ENCODE measurements at places on chromosomes 7 and 10.

DNA sequence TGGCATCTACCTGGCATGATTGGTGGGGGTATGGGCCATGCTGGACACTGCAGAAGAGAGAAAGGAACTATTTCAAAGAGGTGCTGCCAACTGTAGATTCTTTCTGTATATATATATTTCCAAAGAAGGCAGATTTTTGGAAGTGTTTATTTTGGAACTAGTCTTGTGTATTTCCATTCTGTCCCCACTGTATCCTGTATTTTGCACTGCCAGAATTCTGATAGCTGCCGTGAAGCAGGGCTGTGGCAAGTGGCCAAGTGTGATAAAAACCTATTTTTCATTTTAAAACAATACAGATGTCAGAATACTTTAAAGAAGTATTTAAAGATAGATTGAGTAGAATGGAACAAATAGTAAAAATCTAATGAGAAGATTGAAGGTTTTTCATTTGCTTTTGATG is 17.1 kb downstream of the MCU start:
- no peak for DNase-seq

- peak; percentile 31 for DNase-seq
Observed at GRCh38 chr10:11401264-11402235, 209.9 kb downstream of the USP6NL start.

DNA sequence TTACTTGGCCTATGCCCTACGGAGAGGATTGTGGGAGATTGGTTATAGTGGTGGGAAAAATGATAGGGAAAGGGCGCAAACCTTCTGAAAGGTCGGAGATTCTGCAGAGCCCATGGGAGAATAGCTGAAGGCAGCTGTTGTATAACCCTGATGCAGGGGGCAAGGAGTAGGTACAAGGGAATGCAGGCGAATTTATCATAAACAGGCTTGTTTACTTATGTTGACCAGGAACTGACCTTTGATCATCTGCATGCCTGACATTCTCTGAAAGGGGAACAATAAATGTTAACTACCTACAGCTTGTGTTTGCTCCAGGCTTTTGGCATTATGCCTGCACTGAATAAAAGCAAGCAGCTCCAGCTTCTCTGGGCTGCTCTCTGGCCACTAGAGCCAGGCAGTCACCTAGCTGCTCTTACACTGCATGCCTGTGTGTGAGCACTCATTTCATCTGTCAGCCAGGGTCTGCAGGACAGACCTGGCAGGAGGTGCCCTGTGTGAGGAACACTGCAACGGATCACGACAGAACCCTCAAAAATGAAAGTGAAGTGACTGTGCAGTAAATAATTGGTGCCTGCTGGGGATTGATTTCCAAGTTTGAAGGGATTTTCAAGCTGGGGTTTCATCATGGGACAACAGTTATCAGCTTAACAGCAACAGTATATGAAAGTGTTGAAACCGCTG is 31.1 kb upstream of the ABCA13 start:
- no peak for DNase-seq

GRCh38 chr7:32298408-32299132 is 191.6 kb downstream of the LSM5 start:
- DNase-seq = no peak

DNA sequence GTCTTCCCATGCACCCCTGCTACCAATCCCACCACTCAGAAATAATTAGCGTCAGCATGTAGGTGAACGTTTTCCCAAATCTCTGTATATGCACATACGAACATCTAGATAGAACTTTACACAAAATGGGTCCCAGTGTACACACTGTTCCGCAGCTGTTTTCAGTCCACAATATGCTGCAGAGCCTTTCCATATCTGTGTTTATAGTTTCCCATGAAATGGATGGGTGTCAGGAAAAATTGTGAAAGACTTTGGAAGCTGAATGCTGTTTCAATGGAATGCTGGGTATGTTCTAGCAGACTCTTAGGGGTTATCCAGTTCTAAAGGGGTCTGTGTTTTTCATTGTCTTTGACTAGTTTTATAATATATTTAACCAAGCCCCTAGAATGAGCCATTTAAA is 13.8 kb downstream of the GRK5 start:
- DNase-seq = no peak

- DNase-seq = no peak
Observed at GRCh38 chr7:85261336-85261735, 74.5 kb upstream of the SEMA3D start.

GRCh38 chr10:47035819-47036337 is 124.7 kb downstream of the PTPN20 start:
- no peak for DNase-seq

DNA sequence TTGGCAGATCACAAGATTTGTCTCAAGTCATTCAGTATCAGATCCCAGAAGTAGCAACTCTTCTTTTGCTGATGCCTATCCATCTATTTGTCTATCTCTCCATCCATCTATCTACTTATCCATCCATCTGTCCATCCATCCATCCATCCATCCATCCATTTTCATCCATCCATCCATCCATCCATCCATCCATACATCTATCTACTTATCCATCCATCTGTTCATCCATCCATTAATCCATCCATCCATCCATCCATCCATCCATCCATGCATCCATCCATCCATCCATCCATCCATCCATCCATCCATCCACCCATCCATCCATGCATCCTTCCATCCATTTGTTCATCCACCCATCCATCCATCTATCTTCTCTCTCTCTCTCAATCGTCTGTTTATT is 142.7 kb downstream of the PFKFB3 start:
- no peak for DNase-seq

Measured in activated naive CD8-positive, alpha-beta T cell treated with anti-CD3 and anti-CD28 coated beads, Interleukin-2, amount 50 U/mL, for 24 hours (primary cell).